Non-pigmented ciliary epithelial cell (primary cell): ENCODE measurements at places on chromosomes 11 and 22.

DNA sequence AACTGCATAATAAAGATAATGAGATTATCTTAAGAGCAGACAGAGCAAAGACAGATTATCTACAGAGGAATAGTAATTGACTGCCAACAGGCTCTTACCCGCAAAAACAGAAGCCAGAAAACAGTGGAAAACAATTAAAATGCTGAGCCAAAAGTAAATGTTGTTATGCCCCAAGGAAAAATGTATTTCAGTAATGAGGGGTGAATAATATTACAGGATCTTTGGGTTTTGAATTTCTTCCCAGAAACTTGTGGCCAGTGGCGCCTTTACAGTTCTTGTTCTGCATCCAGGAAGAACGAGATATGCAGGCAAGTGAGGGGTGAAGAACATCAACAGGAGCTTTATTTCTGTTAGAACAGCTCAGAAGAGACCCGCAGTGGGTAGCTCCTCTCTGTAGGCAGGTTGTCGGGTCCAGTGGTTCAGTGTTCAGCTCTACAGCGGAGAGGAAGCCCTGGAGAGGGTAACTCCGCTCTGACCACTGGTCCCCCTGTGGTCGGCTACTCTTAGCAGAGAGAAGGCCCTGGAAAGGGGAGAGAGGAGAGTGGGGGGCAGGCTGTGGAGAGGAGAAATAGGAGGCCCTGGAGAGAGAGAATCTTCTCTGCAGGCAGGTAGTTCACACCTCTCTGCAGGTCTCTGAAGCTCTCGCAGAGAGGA, 51.8 kb upstream of the SC5D start:
- DNase-seq, result no peak

- no peak for DNase-seq
These were observed 600 bp upstream of the CENPM start for GRCh38 chr22:41947424-41948080.

GRCh38 chr11:133984828-133985227, 28.1 kb upstream of the IGSF9B start:
- no peak for DNase-seq

DNA sequence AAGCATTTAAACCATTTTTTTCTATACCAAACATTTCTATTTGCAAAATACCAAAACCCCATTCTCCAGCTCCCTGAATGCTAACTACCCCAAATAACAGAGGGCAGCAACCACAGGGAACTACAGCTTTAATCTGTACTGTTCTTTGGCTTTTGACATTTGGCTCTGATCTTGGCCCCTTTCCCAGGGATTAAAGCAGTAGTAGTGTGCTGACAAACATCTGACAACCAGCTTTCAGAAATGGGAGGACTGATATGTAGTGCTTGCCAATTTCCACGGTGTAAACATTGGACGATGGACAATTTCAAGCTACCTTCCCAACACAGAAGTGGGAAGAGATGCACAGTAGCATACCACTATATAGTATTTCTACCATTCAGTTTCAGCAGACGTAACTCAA, 88.4 kb upstream of the TEAD1 start:
- no peak for DNase-seq

- DNase-seq, result no peak
These were observed 112.5 kb downstream of the KCNQ1OT1 start for GRCh38 chr11:2587132-2587930.

DNA sequence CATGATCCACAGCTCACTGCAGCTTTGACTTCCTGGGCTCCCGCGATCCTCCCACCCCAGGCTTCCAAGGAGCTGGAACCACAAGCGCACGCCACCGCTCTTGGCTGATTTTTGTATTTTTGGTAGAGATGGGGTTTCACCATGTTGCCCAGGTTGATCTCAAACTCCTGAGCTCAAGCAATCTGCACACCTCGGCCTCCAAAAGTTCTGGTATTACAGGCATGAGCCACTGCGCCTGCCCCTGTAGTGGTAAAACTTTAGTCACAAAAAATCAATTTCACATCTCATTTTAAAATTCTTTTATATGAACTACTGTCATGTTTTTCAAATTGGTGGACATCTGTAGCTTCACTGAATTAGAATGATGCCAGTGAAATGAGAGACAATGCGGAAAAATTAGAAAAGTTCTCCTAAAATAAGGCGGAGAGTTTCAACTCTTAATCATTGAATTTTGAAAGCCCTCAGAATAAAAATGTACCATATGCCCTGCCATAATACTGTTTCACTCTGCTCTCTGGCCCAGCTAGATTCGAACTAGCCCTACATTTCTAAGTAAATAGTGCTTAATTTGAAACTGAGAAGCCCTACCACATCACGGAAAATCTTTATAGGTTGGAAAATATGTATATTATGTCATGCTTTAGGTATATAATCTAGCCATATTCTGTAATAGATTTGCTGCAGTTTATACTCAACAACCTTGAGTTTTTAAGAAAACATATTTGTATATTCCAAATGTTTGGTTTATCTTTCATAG, 78.7 kb downstream of the HORMAD2 start:
- DNase-seq, result no peak

DNA sequence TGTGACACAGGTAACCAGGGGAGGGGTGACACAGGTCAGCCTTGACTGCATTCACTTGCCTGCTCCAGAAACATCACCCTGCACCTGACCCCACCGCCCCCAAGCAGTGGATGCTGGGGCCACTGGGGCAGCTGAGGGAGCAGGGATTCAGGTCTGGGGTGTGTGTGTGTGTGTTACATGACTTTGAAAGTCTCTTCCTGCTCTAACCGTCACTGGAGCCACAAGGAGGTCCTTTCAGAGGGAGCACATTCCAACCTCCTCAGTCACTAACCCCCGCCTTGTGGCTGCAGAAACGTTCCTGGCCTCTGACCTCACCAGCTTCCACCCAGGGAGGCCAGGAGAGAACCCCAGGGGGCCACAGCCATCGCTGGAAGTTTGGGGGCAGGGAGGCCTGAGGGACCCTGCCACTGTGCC, 2.9 kb upstream of the FOSL1 start:
- no peak for DNase-seq
